ENCODE measurements at places on chromosomes 7 and 10.

GRCh38 chr7:136677471-136678365 is 190.7 kb upstream of the CHRM2 start:
- DNase-seq: no peak

DNA sequence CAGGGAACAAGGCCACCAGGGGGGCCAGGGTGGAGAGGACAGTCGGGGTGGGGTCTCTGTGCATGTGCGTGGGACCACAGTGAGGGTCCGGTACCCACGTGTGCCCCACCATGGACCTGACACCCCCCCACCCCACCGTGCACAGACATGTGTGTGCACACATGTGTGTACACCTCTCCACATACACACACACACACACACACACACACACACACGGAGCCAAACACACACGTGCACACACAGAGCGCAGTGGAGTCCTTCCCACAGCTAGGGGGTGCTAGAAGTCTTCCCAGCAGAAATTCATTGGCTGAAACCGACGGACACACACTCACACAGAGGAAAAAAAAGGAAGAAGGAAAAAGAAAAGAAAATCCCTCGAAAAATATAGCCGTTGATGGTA is 42.8 kb upstream of the GNA12 start:
- no peak for DNase-seq

GRCh38 chr7:50921114-50921813 is 138.6 kb upstream of the GRB10 start:
- no peak for DNase-seq

GRCh38 chr7:24831240-24831639 is 74.0 kb upstream of the GSDME start:
- DNase-seq: no peak

DNA sequence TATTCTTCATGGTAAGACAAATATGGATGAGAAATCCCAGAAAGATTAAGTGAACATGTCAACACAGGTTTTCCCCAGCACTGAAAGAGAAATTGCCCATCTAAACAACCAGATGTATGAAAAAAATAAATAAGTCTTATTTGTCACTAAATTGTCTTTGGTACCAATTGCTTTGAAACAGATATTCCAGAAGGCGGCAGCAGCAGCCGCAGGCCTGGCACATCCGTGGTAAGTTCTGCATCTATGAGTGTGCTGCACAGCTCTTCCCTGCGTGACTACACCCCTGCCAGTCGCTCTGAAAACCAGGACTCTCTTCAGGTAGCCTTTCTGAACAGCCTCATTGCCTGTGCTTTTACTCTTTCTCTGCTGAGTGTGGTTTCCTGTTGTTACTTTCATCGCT is 49.7 kb upstream of the GATAD1 start:
- no peak for DNase-seq

DNA sequence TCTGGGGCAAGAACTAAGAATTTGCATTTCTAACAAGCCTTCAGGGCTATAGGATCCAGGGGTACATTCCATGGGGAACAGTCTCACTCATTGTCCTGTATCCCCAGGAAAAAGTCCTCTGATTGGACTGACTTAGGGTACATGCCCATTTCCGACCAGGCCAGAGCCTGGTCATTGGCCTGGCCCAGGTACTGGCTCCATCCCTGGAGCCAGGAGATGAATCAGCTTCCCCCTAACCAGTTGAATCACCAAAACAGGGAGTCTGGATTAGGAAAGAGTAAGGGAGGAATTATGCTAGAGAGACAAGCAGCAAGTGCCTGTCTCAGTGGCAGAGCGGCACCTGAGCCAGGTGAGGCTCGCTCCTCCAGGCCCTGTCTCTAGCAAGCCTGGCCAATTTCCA is 137.5 kb downstream of the FGFR2 start:
- DNase-seq: no peak

GRCh38 chr7:32587411-32587948 is 92.2 kb downstream of the AVL9 start:
- no peak for DNase-seq

DNA sequence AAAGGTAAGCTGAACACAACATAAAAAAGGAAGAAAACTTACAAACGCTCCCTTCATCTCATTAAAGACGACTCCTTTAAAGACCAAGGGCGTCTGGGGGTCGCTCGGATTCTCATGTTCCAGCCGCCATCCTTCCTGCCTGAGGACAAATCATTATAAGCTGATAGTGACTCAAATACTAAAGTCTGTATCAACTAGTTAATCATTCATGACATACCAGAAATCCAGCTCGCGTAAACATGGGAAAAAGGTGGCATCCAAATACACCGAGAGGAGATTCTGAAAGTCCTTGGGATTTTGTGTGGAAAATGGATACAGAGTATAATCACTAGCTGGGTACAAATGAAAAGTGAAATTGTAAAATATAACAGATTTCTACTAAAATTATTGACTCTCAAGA is 7.4 kb downstream of the PITRM1 start:
- no peak for DNase-seq

DNA sequence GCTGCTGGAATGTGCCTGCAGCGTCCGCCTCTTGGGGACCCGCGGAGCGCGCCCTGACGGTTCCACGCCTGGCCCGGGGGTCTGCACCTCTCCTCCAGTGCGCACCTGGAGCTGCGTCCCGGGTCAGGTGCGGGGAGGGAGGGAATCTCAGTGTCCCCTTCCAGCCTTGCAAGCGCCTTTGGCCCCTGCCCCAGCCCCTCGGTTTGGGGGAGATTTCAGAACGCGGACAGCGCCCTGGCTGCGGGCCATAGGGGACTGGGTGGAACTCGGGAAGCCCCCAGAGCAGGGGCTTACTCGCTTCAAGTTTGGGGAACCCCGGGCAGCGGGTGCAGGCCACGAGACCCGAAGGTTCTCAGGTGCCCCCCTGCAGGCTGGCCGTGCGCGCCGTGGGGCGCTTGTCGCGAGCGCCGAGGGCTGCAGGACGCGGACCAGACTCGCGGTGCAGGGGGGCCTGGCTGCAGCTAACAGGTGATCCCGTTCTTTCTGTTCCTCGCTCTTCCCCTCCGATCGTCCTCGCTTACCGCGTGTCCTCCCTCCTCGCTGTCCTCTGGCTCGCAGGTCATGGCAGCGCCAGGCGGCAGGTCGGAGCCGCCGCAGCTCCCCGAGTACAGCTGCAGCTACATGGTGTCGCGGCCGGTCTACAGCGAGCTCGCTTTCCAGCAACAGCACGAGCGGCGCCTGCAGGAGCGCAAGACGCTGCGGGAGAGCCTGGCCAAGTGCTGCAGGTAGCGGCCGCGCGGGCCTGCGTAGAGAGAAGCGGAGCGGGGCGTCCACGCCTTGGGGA is 645 bp downstream of the SLC26A4 start:
- no peak for DNase-seq

- DNase-seq: no peak
These were observed 8.7 kb upstream of the GRIFIN start for GRCh38 chr7:2484868-2485267.

DNA sequence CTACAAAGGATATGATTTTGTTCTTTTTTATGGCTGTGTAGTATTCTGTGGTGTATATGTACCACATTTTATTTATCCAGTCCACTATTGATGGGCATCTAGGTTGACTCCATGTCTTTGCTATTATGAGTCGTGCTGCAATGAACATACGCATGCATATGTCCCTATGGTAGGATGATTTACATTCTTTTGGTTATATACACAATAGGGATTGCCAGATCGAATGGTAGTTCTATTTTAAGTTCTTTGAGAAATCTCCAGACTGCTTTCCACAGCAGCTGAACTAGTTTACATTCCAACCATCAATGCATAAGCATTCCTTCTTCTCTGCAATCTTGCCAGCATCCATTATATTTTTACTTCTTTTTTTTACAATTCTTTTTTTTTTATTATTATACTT is 35.6 kb upstream of the FAM13C start:
- no peak for DNase-seq

GRCh38 chr7:74417419-74417971 is 36.2 kb upstream of the GTF2IRD1 start:
- peak; percentile 30 for DNase-seq

DNA sequence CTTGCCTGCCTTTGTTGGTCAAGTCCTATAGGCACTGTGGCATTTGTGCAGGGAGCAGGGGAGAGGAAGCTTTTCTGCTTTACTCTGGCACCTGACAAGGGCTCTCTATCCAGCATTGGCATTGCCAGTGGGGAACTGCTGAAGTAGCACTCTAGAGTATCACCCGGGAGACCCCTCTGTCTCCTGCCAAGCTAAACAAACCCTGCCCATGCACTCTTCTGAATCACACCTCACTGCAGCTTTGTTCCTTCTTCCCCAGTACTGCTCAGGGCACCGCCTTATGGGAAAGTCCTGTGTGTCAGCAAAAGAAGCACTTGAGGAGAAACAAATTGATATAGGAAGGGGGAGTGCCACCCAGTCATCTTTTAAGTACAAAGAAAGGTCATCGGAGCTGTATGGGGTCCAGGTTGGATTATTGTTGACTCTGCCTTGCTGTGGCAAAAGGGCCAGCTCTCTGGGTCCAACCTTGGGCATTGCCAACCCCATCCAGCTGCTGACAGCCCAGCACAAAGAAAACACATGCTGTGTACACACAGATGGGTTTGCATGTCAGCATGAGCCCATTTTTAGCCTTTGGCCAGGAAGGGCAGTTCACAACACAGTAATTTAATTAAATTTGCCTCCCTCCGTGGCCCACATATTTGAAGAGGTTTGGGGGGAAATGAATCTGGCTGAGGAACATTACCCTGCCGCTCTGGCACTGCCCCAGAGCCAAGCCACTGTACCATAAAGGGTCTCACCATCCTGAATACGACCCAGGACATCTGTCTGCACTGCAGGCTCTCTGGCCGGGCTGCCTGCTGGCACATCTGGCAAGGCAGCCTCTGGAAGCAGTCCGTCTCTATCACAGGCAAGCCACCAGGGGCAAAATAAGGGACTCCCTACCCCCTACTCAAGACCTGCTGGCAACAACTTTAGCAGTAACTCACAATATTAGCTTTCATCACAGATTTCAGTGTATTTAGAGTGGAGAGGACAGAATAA is 13.1 kb downstream of the LRRC4 start:
- DNase-seq: no peak

GRCh38 chr7:125147047-125147446 is 217.4 kb upstream of the POT1 start:
- no peak for DNase-seq

DNA sequence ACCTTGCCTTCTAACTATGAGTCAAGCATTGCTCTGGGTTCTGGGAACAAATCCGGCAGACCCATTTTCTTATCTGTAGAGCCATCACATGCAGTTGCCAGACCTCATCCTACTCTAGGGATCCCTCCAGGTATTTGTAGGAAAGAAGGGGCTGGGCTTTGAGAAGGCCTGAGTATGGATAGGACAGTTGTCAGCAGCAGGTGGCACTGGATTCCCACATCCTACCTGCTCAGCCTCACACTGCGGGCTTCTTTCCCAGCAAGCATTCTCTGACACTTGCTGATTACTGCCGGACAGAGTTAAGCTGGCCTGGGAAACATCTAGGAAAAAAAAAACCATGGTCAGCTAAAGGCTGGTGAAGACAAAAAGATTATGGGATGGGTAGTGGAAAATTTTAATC is 224.1 kb downstream of the CCSER2 start:
- no peak for DNase-seq

DNA sequence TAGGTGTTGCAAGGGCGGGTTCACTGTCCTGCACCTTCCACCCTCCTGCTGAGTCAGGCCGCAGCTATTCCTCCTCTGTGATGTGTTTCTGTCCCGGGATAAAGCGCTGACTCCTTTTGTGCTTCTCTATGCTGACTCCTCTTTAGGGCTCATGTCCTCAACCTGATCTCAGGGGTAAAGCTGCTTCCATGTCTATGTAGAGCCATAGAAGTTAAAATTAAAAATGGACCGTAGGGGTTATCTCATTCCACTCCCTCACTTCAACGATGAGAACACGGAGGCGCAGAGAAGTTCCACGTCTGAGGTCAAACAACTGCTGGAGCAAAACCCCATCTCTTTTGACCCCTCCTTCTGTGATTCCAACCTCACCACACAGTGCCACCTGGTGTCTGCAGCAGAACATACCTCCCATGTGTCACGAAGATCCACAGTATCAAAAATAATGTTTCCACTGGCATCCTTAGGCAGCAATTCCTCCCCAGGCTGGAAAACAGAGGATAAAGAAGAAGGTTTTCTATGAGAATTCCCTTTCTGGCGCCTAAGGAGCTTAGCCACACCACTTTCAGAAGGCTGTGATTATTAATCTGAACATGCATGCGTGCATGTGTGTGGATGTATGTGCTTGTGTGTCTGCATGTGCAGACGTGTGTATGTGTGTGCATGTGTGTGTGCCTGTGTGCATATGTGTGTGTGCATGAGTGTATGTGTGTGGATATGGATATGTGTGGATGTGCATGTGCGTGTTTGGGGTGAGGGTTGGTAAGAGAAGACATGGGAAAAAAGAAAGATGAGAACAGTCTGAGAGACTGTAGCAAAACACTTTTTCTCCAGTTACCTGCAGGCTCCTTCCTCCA is 81.2 kb upstream of the UCN3 start:
- DNase-seq: no peak

- DNase-seq: no peak
These were observed 251.1 kb upstream of the SHH start for GRCh38 chr7:156063241-156063810.

DNA sequence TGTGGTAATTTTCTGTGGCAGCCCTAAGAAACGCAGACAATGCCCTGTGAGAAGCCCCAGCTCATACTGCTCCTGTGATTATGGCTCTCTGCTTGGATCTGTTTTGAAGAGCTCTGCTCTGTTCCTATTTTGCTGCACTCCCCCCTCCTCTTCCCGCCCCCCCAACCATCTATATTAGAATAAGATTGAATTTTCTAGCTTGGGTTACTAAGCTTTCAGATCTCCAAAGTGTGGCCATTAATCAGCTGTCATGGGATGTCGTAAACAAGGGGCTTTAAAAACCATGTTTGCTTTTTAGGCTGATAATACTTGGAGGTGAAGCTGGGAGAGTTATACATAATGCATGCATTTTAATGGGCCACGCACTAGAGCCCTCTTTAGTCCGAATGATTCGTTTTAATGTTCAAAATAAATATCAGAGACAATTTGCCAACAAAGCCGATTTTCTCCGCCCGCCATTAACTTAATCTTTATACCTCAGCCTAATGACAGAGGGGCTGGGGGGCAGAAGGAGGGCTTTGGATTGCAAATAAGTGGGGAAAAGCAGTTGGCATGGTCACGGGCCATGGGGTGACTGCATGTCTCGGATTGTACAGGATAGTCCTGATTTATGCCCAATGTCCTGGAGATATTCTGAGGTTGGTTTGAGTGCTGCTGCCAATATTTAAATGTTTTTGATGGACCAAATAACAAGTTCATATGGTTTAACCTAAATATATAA is 165.5 kb downstream of the RPS24 start:
- no peak for DNase-seq

DNA sequence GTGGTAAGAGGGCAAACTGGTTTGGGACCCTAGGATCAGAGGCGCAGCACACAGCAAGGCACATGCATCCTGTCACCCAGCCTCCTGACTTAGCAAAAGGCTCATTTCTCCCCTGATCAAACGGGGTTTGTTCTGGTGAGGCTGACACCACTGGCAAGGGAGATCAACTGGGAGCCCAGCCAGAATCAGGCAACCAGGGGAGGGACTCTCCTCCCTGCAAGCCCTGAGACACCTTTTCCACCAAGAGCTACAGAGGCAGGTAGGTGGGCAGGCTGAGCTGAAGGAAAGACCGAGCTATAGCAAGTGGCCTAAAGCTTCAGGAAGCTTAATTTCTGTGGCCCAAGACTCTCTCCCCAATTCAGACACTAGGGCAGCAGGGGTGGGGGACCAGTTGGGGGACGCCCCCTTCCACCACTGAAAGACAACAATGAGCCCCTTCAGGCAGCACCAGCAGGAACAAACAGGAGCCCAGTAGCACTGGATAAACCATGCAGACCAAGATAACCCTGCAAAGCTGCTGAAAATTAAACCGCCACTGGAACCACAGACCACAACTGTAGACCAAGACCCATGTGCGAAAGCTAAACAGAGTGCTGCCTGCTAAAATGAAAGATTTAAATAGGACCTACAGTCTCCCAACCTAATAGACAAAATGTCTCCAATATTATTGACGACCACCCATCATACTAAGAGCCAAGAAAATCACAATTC is 27.1 kb upstream of the SAR1A start:
- DNase-seq: no peak

Data from stimulated activated CD8-positive, alpha-beta memory T cell treated with anti-CD3 and anti-CD28 coated beads, Interleukin-4, amount 100 ng/mL, for 1 hour (primary cell).